ENCODE measurements at places on chromosomes 4 and X. TPM values are rescaled to one million over a fixed set of nuclear protein-coding genes. Genes with fewer than 3 reads are reported as not detected.

Gene GAB3
- total RNA-seq, result 1.4 TPM

Gene IL21
- not detected for total RNA-seq

Gene MAGEB10
- total RNA-seq, result not detected

Gene COPS4
- total RNA-seq, result 77.6 TPM

Gene MSANTD1
- total RNA-seq, result 0.33 TPM

Gene S100P
- total RNA-seq, result not detected

Data from uterine smooth muscle cell (primary cell).